ENCODE measurements at places on chromosomes 4 and X. TPM values are rescaled to one million over a fixed set of nuclear protein-coding genes. Genes with fewer than 3 reads are reported as not detected.

The PABPC1L2A gene
- total RNA-seq = not detected

The CCKAR gene
- not detected for total RNA-seq

The GLRB gene
- total RNA-seq = not detected

The TSPAN6 gene
- not detected for total RNA-seq

The USP17L10 gene
- total RNA-seq = not detected

The GCNA gene
- 6.0 TPM for total RNA-seq

The SPIN2A gene
- 1.2 TPM for total RNA-seq

The SAGE1 gene
- not detected for total RNA-seq

The SULT1B1 gene
- total RNA-seq = 3.2 TPM

The CT47B1 gene
- not detected for total RNA-seq

The GLRA2 gene
- total RNA-seq = not detected

The GALNTL6 gene
- total RNA-seq = not detected

The TASL gene
- total RNA-seq = 2.7 TPM

The BMPR1B gene
- not detected for total RNA-seq

The RRAGB gene
- 8.5 TPM for total RNA-seq

The RBM47 gene
- 3.3 TPM for total RNA-seq

The UGT2B15 gene
- total RNA-seq = not detected

The TMEM154 gene
- 17.1 TPM for total RNA-seq

The PRKX gene
- 49.0 TPM for total RNA-seq

The CCNB3 gene
- 0.71 TPM for total RNA-seq

The PDLIM3 gene
- total RNA-seq = 0.48 TPM

The TMSB15A gene
- total RNA-seq = 2.4 TPM

The MAD2L1 gene
- total RNA-seq = 79.7 TPM

The CXCL5 gene
- not detected for total RNA-seq

The FOXR2 gene
- not detected for total RNA-seq

The ADH4 gene
- total RNA-seq = not detected

The TEX28 gene
- not detected for total RNA-seq

The NHS gene
- total RNA-seq = 1.2 TPM

The PNMA6F gene
- not detected for total RNA-seq
